ENCODE measurements at places on chromosomes 13 and 19.

- no peak for ATAC-seq
Observed at GRCh38 chr19:18029617-18030338, 21.8 kb downstream of the ARRDC2 start.

GRCh38 chr19:3284759-3285646, 60.5 kb downstream of the CELF5 start:
- peak; percentile 81 for ATAC-seq

DNA sequence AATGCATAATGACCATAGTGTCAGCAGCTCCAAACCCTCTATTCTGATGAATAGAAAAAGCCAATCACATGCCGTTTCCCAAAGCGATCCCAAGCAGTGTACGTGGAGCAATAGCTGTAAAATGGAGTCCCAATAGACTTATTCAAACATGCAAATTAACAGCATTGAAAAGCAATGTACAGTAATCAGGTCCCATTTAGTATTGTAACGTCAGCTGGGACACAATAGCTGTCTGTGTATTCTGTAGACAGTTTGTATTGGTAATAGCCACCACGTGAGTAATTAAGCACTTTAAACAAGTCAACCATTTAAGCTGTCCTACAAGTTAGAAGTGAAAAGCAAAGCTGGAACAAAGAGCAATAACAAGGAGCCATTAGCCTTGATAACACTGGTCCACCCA, 698.2 kb downstream of the PCDH17 start:
- no peak for ATAC-seq

GRCh38 chr13:60347690-60348089, 49.3 kb upstream of the TDRD3 start:
- no peak for ATAC-seq

GRCh38 chr13:78884571-78884970, 225.6 kb upstream of the OBI1 start:
- peak; percentile 82 for ATAC-seq

GRCh38 chr13:24124789-24125476, 35.6 kb upstream of the SPATA13 start:
- peak; percentile 83 for ATAC-seq

DNA sequence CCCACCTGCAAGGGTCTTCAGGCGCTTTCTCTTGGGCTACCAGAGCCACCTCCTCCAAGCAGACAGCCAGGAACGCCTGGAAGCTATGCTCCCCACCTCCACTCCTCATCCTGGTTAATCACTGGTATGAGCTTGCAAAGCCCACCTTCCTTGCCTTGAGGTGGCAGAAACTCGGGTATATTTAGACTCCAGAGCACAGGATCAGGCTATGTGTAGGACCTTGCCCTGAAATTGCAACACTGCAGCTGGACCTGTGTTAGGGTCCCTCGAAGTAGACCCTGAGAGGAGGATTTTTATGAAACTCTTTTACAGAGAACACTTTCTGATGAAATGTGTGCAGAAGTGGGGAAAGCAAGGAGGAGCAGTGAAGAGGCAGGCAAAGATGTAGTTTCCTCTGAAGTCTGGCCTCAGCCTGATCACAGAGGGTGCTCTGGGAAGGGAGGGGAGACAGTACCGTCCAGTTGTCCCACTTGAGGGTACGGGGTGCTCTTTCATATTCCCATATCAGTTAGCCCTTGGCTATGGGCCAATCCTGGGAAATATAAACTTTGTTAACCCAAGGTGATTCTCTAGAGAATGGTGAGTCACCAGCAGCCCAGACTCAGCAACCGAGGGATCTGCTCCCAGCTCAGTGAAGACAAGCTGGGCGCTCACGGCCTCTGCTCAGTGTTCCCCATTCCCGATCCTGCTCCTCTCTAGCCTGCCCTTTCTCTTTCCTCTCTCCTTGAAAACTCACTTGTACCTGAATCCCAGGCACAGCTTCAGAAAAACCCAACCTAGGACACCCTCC, 157.9 kb downstream of the UQCRFS1 start:
- peak; percentile 26 for ATAC-seq

DNA sequence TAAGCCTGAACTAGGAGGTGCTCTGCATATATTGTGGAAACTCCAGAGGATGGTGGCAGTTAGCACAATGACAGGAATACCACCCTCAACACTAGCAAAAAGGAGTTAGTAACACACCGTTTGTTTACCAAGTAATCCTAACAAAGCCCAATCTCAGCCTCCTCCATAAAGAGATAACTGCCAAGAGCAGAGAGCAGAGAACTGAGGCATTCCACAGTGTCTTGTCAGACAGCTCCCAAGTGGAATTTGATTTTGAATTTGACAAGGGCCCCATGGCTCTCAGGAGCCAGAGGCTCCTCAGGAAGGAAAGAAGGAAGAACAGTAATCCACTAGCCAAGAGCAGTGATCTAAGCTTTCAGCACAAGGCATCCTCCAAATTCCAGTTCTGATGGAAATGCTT, 298.6 kb downstream of the DCLK1 start:
- ATAC-seq, result no peak

- peak; percentile 28 for ATAC-seq
Observed at GRCh38 chr19:827710-828321, at the start of gene AZU1. AZU1 (plus strand) TSS chr19:827837; CDS start chr19:827847, 10 bp downstream.

DNA sequence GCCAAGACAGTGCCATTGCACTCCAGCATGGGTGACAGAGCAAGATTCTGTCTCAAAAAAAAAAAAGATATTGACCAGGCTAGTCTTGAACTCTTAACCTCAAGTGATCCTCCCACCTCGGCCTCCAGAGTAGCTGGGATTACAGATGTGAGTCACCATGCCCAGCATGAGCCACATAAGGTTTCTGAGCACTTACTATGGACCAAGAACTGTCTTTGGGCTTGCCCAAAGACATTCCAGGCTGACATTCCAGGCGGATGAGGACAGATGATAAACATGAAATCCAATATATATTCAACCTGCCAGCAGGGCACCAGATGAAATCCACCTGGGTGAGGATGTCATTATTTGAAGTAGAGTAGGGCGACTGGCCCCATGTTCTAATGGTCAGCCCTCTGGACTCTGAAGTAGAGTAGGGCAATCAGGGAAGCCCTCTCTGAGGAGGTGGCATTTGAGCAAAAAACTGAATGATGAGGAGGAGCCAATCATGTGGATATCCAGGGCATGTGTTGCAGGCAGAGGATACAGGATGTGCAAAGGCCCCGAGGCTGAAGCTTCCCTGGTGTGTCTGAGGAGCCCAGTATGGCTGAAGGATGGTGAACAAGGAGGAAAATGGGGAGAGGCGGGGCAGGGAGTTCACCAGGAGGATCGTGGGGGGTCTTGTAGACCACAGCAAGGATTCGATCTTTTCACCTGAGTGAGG, 4.0 kb downstream of the C19orf38 start:
- ATAC-seq, result no peak

DNA sequence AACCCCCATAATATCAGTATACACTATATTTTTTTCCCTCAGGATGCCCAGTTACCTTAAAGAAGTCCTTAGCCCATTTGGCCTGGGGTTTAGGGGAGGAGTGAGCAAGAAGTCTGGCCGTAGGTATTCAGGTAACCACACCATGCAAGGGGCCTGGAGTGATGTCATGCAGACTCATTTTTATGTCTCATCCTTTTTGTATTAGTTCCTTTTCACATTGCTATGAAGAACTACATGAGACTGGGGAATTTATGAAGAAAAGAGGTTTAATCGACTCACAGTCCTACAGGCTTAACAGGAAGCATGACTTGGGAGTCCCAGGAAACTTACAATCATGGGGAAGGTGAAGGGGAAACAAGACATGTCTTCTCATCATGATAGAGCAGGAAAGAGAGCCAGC, 12.2 kb downstream of the TPP2 start:
- no peak for ATAC-seq

- peak; percentile 74 for ATAC-seq
Observed at GRCh38 chr19:38263689-38264485, 486 bp upstream of the SPINT2 start.

- no peak for ATAC-seq
Observed at GRCh38 chr19:42276284-42276683, 7.2 kb downstream of the CIC start.

GRCh38 chr19:47109541-47110375, 3.8 kb downstream of the ZC3H4 start:
- no peak for ATAC-seq

GRCh38 chr19:50030937-50031336, 5.1 kb downstream of the ZNF473 start:
- ATAC-seq, result no peak

GRCh38 chr19:47707135-47707925, 5.9 kb upstream of the EHD2 start:
- peak; percentile 97 for ATAC-seq

GRCh38 chr13:31556376-31556775, 182.9 kb upstream of the RXFP2 start:
- ATAC-seq, result no peak

DNA sequence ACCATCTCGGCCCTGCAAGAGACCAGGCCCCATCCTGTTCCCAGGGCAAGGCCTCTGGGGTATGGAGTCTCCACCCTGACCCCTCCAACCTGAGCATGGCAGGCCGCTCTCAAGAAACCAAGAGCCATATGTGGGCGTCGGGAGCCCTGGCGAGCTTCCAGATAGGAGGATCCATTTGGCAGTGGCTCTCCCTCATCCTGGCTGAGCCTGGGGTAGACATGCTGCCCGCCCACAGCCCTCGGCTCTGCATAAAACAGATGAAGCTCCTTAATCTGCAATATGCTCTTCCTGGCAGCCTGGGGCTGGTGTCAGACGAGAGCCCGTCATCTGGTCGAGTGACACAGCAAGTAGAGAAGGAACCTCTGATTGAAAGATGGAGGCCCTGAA, 6.1 kb downstream of the ATP13A1 start:
- ATAC-seq, result no peak

DNA sequence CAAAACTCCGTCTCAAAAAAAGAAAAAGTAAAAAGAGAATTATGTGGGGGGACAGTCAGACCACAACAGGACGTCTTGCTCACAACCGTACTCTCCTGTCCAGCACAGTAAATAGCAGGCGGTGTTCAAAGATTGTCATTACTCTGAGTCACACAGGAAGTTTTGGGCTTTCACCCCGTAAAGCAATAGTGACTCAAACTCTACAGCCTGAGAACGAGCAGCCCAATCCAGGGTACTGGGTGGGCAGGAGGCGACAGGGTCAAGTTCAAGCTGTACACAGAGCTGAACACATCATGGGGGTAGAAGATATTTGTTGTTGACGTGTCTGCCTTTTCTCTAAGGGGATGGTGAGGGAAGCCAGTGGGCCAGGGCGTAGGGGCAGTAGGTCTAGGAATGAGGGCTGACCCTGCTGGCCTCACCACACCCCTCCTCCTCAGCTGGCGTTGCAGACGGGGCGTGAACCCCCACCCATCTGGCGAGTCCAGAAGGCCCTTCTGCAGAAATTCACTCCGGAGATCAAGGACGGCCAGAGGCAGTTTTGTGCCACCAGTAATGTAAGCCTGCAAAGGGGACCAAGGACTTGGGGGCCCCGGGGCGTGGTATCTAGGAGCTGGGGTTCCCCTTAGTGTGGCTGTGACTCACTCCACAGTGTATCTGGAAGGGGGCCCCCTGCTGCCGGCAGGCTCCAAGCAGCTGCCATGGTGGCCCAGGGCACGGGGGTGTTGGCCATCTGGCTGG, 23.3 kb downstream of the PRR12 start:
- ATAC-seq, result no peak

DNA sequence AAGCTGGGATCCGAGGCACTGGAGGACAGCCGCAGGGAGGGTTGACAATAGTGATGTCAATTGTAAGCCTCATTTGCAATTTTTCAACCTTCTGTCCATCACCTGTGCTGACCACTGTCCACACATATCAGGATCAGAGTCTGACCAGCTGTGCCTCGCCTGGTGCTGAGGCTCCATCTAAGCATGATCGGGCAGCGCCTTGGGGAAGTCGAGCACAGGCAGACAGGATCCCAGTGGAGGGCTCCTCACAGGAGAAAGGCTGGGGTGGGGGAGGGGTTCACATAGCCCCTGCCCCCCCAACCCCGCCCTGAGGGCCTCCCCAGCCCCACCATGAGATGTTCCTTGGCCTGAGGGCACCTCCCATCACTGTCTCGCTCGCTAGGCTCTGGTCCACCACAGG, 60.3 kb downstream of the RAB20 start:
- no peak for ATAC-seq

GRCh38 chr13:57044910-57045309, 95.8 kb upstream of the PRR20A start:
- no peak for ATAC-seq

DNA sequence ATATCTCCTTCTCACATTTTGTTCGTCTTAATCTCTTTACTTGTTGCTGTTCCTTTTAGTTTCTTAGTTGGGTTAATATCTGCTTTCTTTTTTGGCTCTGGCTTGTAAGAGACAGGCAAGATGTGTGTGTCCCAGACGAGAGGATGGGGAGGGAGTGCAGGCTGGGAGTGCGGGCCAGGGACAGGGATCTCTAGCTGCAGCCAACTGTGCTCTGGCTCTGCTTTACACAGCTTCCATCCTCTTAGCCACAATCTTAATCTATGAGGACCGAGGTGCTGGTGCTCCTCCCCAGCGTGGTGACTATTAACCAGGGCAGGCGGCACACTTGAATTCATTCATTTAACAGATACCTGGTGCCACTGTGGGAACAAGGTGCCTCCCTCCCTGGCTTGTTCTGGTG, 70.9 kb upstream of the WASF3 start:
- no peak for ATAC-seq

DNA sequence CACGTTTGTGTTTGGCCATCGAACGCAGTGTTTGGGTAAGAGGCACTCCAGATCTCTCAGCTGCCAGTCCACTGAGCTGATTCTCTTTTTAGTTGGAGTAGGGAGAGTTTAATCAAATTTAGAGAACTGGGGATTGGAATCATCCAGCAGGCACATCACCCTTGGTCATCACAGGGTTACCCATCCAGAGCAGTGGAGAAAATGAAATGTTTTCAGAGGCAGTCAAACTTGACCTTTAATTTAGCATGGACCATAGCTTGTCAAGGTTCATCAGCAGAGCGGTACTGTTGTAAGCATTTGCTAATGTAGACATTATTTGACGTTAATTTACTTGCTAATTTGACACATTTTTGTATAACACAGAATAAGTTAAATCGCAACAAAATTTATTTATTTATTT, 18.4 kb upstream of the FRY start:
- ATAC-seq, result no peak

- no peak for ATAC-seq
Observed at GRCh38 chr13:23658929-23659541, 88.8 kb downstream of the TNFRSF19 start.

DNA sequence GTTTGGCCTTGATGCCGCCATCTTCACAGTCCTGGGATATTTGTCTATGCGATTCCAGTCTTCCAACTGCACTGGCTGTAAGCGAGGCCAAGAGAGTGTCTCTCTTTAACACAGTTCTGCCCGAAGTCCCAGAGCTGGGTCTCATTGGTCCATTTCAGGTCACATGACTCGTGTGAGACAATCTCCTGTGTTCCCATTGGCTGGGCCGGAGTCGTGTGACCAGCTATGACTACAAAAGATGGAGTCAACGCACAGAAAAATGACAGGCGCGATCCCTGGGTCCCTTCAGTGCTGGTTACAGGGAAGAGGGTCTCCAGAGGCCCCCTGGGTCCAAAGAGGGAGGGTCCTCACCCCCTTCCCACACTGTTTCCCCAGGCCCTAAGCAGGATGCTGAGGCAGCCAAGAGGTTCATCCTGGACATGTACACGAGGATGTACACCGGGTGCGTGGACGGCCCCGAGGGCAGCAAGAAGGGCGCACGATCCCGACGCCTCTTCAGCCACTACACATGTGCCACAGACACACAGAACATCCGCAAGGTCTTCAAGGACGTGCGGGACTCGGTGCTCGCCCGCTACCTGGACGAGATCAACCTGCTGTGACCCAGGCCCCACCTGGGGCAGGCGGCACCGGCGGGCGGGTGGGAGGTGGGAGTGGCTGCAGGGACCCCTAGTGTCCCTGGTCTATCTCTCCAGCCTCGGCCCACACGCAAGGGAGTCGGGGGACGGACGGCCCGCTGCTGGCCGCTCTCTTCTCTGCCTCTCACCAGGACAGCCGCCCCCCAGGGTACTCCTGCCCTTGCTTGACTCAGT, 15.9 kb upstream of the S1PR4 start:
- peak; percentile 31 for ATAC-seq

- no peak for ATAC-seq
Observed at GRCh38 chr13:61777271-61777670, 361.6 kb upstream of the PCDH20 start.
